Breast epithelium (tissue), 4 donors: ENCODE measurements at places on chromosomes 12 and 14. TPM values are rescaled to one million over a fixed set of nuclear protein-coding genes. Genes with fewer than 3 reads are reported as not detected.

Gene MYH6
- total RNA-seq = not detected

Gene KIF26A
- 1.4 TPM for total RNA-seq

GRCh38 chr14:94081386-94081820, 293 bp downstream of the IFI27L1 start:
- no peak for DNase-seq

GRCh38 chr14:99009871-99010270, 262.1 kb downstream of the BCL11B start:
- DNase-seq = no peak

GRCh38 chr14:24612196-24612595, 2.7 kb upstream of the GZMH start:
- no peak for DNase-seq

GRCh38 chr14:66380143-66380542, 106.0 kb upstream of the CCDC196 start:
- DNase-seq = no peak
